ENCODE measurements at places on chromosomes 1 and 21. TPM values are rescaled to one million over a fixed set of nuclear protein-coding genes. Genes with fewer than 3 reads are reported as not detected.

DNA sequence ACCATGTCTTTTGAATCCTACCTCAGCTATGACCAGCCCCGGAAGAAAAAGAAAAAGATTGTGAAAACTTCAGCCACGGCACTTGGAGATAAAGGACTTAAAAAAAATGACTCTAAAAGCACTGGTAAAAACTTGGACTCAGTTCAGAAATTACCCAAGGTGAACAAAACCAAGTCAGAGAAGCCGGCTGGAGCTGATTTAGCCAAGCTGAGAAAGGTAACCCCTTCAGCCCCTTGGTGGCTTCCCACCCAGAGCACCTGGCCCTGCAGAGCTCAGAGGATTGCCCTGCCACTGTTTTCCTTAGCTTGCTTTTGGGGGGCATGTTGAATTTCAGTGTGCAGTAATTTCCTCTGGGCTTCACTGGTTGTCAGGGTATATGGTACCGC lies 8.5 kb downstream of the ELOA start:
- no peak for DNase-seq

DNA sequence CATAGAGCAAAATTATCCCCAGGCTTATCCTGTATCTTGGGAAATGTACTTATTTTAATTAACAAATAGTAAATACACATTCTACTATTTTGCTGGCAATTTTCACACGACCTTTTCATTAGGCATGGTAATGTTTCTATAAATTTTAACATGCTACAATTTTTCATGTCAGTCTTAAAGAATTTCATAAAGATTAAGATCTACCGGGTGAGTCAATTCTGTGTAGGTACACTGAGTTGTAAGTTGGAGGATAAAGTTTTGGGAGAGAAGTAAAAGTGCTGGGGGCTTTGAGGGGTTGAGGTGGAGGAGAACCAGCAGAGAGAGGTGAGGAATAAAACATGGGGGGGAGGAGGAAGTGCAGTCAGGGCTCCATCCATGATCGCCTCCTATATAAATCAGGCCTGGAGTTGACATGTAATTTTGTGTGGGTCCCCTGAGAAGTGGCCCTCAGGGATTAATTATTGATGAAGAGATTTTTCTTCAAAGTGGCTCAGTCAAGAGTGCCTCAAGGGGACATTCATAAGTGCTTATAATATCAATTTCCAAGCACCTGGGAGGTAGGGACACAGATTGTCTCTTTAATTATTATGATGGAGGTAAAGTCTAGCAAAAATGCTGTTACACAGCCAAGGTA lies 7.2 kb downstream of the DPYD start:
- DNase-seq: no peak

- no peak for DNase-seq
These were observed 51.5 kb upstream of the DAB1 start for GRCh38 chr1:57475366-57475765.

- no peak for DNase-seq
These were observed 26.7 kb downstream of the TSPAN2 start for GRCh38 chr1:115062542-115063004.

LGR6 gene
- 0.26 TPM for polyA plus RNA-seq

ZNF683 gene
- not detected for polyA plus RNA-seq

LCE1D gene
- not detected for polyA plus RNA-seq

CLCA4 gene
- not detected for polyA plus RNA-seq

RNF19B gene
- 9.7 TPM for polyA plus RNA-seq
